Neural crest cell (in vitro differentiated cells): ENCODE measurements at places on chromosomes 16 and 17.

GRCh38 chr17:8005967-8006730 is 3.7 kb downstream of the GUCY2D start:
- DNase-seq: no peak

GRCh38 chr17:82756166-82756565 is 4.3 kb downstream of the TBCD start:
- no peak for DNase-seq

DNA sequence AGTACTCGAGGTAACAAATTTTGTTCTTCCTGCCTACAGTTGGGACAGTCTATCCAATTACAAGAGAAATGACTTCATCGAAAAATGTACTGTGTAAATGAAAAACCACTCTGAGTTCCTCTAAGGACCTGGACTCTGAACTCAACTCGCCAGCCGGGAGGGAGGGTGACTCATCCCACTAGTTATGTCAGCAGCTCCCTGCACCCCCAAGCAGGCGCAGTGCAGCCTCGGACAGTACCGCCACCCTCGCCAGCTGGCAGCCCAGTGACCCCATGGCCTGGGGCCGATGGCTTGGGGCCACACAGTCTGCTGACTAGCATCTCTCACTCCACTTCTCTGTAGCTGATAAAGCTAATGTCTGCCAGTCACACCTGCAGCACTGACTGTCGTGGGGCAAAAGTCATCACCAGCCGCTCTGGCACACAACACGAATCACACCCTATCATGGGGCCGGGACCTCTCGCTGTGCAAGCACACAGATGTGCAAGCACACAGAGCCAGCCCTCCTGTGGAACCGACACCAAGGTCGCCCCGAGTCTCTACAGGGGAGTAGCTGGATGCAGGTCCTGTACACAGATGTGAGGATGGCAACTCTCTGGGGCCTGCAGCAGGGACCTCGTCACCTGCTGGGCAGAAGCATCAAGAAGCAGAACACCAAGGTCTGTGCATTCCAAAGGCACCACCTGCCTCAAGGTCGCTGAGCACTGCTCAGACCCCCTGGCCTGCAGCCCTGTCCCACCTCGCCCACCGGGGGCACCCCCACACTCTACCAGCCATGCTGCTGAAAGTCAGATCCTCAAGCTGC is 5.7 kb downstream of the CSNK1D start:
- DNase-seq: no peak

DNA sequence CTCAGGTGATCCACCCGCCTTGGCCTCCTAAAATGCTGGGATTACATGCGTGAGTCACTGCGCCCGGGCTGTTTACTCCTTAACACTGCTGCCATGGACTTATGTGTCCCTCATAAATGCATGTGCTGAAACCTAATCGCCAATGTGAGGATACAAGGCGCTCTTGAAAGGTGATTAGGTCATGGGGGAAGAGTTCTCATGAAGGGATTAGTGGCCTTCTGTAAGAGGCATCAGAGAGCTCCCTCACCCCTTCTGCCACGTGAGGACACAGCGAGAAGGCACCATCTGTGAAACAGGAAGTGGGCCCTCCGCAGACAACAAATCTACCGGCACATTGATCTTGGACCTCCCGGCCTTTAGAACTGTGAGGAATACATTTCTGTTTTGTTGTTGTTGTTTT is 19.1 kb downstream of the ITPRIPL2 start:
- no peak for DNase-seq

- DNase-seq: no peak
These were observed 45.1 kb upstream of the HNF1B start for GRCh38 chr17:37789771-37790541.
